ENCODE measurements at places on chromosomes 11 and 22. TPM values are rescaled to one million over a fixed set of nuclear protein-coding genes. Genes with fewer than 3 reads are reported as not detected.

DNA sequence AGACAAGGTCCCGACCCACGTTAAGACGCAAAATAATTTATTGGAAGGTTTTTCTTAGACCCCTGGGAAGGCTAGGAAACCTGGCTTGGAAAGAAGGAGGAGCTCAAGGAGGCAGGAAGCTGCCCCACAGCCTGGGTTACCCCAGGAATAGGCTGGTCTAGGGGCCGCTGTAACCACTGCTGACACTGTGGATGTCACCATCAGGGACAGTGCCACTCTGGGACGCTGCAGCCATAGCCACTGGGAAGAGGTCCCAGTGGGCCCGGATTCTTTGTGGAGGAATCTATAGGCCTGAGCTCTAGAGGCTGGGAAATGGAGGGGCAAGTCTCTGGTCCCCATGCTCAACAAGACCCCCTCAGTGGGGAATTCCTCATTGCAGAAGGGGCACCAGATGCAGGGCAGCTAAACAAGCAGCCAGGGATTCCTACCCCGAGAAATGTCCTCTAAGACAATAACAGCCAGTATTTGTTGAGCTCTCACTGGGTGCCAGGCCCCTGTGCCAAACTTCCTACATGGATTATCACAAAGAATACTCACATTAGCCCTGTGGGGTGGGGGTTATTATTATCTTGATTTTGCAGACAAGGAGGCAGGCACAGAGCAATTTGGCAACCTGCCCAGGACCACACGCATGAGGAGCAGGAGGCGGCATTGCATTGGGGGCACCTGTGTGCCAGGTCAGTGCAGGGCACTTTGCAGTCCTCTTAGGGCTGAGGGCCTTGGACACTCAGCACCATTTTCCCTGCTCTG is 19.5 kb upstream of the CHKA start:
- DNase-seq = no peak

GRCh38 chr22:32717337-32718240 is 83.9 kb upstream of the TIMP3 start:
- DNase-seq = no peak

DNA sequence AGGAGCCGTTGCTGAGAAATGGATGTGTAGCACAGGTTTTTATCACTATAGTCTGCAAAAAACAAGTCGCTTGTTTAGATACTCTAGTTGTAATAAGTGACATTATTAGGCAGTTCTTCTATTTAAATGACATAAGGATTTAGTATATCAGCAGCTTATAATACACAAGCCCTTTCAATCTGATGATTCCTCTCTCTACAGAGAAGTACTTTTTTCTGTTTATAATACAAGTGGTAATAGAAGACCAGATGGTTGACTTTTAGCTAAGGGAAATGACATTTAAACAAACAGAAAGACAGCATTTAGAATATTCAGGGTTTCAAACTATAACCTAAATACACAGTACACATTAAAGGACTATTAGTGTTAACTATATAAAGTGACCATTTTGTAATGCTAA is 60.4 kb downstream of the IMMP1L start:
- no peak for DNase-seq

DNA sequence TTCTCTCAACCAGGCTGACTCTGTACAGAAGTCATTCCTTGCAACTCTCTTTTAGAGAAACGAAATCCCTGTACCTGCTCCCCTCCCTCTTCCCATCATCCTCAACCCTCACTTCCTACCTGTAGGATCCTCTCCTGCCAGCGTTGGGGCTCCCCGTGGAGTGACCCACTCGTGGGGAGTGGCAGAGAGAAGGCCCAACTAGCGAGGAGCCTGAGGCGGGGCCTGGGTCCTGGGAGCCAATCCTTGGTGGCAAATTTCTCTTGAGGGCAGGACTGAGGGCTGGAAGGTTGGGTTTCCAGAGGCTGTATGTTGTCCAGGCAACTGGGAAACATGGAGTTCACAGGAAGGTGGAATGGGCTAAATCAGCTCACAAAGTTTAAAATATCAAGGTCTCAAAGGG is 10.4 kb downstream of the NHERF4 start:
- no peak for DNase-seq

- no peak for DNase-seq
Measured at GRCh38 chr11:72562431-72562830, 111.8 kb downstream of the PDE2A start.

Gene CASP1
- total RNA-seq = 117 TPM
